ENCODE measurements at places on chromosomes 2 and 18.

- no peak for DNase-seq
Observed at GRCh38 chr2:6337472-6337820, 528.3 kb downstream of the CMPK2 start.

- DNase-seq = no peak
Observed at GRCh38 chr2:27264253-27264752, 1.5 kb upstream of the SLC30A3 start.

DNA sequence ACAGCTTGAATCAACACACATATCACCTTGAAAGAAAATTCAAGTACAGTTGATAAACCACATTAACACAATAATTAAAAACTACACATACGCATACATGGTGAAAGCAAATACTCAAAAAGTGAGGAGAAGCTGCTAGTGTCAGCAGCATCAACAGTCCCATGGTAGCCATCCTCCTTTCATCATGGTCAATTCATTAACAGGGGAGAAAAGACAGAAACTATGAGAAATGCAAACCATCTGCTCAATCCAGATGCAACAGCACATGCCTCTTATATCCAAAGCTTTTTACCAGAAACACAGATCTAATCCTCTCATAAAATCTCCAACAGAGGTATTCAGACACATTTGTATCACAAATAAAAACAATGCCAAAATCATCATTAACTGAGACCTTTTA, 81.9 kb upstream of the CHRNA1 start:
- DNase-seq = no peak

- DNase-seq = no peak
Observed at GRCh38 chr2:144328938-144329337, 191.0 kb downstream of the ZEB2 start.

DNA sequence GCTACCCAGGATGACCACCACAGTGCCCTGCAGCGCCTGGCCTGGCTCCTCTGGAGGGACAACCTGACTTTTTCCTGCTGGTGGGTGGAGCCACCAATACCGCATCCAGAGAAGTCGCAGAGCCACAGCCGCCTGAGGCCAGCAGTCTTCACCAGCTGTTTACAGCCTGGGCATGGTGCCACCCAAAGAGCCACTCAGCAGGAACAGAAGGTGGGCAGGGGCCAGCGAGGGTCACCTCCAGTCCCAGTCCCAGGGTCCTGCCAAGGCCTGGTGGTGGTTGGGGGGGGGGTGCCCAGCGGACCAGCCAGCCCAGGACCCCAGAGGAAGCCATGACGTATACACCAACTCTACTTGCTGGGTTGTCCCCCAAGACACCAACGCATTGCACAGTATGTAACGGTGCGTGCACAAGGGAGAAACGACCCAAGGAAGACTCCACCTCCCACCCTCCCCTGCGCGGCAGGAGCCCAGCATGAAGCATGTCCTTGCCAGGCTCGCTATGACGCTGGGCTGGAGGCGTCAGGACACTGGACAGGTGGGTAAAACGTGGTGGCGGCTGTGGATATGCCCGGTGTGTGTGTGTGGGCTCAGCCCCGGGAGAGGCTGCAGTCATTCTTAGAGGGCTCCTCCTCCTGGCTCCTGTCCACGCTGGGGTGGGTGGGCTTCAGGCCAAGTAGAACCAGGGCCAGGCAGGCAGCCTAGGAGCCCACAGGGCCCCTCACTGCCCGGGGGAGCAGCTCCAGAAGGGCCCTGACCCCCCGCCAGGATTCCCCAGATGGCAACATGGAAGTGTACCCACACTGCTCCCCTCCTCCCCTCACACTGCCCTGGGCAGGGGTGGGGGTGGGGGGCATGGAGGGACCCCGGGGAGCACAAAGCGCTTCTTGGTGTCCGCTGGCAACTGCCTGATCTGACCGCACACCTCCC, 49.3 kb downstream of the HS6ST1 start:
- DNase-seq = no peak

GRCh38 chr18:23884681-23885375, 129.7 kb upstream of the TTC39C start:
- DNase-seq = no peak

GRCh38 chr2:26873286-26873983, 25.5 kb downstream of the DPYSL5 start:
- DNase-seq = no peak

DNA sequence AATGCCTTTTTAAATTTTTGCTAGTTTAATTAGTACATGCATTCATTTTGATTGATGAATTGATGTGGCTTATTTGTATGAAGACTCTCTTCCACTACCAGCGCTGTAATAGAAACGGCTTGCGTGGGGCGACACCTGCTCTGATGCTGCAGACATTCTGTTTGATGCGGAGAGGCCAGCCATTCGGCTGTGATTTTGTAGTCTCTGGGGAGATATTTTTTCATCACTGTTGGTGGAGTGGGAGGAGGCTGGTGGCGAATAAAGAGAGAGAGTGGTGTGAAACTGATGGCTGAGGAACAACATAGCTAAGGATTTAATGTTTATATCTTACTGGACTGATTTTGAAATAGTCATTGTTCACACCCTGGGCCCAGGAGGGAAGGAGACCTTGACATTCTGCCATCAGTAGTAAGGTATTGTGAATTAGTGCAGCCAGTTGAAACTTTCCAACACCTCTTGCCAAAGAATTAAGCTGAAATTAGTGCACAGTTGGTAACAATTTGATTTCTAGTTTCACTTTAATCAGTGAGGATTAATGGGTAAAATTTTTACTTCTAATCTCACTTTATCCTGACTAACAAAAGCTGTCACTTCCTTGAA, 224.1 kb downstream of the MTX2 start:
- DNase-seq = no peak

DNA sequence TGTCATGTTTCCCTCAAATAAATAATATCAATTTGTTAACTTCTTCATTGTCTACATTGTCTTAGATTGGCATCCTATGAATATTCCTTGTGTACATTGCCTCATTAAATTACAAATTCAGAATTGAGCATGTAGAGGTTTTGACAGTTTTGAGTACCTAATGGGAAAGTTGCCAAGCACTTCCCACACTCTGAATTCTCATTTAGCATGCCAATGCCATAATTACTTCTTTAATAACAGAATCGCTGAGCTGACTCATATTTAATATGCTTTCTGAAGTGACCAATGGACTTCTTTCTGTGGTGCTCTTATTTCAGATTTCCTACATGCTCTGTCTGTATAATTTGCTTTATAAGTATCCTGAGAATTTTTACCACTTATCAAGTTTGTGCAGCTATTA, 114.4 kb upstream of the NOL4 start:
- DNase-seq = no peak
